Stimulated activated CD4-positive, alpha-beta T cell treated with anti-CD3 and anti-CD28 coated beads, Interleukin-2, amount 100 ng/mL, for 48 hours (primary cell): ENCODE measurements at places on chromosomes 3 and 15.

DNA sequence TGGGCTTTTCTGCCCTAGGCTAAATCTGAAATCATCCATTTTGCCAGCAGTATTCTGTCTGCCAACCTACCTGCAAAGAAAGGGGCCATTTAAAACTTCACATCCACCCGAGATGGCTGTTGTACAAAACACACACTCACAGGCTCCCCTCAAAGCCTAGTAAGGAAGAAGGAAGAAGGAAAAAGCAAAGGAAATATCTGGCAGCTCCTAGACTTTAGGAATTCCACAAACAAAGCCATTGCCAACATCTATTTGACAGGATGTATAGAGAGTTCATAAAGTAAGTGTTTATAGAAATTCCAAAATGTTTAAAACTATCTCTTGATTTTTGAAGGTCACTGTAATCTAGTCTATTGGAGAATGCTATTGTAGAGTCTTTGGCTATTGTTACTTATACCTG lies 91.9 kb upstream of the THBS1 start:
- no peak for DNase-seq

- DNase-seq: no peak
Observed at GRCh38 chr15:31179693-31180092, 78.2 kb upstream of the TRPM1 start.

DNA sequence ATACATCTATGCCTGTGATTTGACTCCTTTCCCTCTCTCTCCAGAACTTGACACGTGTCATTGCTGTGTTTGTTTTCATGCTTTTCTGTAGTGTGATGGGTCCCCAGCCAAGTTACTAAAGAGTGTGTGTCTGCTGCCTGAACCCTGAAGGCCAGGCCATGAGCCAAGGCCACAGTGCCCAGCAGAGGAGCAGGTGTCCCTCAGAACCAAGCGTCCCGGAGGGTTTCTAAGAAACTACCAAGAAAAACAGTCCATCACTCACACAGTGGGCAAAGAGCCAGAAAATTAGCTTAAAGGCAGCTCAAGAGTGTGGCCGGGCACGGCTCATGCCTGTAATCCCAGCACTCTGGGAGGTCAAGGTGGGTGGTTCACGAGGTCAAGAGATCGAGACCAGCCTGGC lies 35.2 kb downstream of the FBXO45 start:
- DNase-seq: no peak

DNA sequence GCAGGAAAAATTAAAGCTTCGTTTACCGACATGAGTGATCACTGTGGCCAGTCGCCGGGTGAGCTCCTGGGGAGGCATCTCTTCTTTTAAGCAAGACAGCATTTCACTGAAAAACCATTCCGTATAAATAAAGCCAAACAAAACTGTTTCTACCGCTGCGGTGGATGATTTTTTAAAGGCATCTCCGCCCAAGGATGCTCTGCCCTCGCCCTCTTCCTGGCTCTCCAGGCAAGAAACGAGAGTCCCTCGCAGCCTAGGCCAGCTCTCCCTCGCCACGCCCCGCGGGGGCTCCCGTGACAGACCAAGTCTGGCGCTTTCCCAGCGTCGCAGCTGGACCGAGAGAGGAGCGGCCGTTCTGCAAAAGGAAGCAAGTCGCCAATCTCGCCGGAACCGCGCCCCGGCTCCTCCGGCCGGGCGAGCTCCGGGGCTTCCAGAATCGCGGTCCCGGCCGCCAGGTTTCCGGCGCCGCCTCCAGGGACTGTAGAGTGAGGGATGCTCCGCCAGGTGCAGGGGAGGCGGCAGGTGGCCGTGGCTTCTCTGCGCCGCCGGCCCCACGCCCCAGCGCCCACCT lies 458 bp downstream of the MCF2L2 start:
- no peak for DNase-seq

DNA sequence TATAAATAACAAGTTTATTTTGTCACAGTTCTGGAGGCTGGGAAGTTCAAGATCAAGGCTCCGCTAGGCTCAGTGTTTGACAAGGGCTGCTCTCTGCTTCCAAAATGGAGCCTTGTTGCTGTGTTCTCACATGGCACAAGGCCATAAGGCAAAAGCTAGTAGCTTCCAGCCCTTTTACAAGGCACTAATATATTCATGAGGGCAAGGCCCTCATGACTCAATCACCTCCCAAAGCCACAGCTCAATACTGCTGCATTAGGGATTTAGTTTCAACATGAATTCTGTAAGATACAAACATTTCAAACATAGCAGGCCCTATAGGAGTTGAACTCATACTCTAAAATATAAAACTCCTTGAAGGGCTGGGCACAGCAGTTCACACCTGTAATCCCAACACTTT lies 30.2 kb downstream of the ZBTB11 start:
- no peak for DNase-seq

DNA sequence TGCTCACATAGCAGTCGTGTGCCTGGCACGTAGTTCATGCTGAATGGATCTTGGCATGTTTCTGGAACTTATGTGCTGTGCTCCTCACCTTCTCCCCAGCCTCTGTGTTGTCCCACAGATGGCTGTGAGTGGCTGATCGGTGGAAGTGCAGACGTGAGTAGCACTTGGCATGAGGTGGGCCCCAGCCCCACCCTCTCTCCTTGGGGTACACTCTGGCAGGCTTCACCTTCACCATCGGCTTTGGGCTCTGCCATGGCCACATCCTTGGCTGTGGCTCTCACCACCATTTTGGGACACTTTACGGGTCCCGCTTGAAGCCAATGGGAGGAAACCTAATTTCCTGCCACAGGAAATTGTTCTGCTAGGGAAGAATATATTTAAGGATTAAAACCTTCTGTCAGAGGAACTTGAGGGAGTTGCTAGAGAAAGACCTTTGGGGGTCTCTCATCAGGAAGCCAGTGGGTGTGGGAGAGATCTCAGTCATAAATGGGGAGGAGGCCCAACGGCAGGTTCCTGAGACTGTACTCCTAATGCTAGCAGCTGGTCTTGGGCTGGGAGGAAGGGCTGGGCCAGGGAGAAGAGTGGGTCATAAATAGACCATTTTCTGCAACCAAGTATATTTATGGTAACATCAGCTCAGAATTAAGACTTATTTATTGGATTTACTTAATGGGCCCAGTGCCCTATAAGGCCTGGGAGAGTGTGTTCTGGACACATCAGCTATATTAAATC lies 92.3 kb downstream of the SMAD3 start:
- no peak for DNase-seq

DNA sequence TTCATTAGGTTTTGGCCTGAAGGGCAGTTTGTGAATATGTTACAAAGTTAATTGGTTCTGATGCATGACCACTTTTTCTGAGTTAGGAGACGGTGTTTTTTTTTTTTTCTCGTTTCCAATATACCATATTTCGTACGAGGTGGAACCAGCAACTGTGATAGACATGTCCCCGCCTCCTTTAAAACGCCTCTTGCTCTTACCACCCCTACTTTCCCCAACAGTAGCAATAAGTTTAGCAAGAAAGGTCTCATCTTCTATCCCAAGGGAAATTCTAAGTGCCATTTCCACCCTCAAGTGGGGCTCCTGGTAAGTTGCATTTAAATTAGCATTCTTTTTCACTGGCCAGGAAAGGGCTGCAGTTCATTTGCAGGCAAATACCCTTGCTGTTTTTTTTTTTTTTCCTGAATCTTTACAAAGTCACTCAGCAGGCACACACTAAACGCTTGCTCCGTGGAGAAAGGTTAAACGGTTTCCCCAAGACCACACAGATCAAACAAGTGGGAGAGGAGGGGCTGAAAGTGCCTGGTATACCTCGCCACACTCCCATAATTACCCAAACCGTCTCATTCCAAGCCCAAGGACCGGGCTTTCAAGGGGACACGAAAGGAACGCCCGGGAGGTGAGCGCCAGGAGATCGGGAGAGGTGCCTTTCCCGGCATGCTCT lies 39.5 kb upstream of the MGA start:
- no peak for DNase-seq

- DNase-seq: no peak
Observed at GRCh38 chr15:74732846-74733245, 7.5 kb upstream of the CYP1A1 start.

- DNase-seq: no peak
Observed at GRCh38 chr3:11014253-11014652, 21.7 kb downstream of the SLC6A1 start.

- DNase-seq: no peak
Observed at GRCh38 chr15:100517846-100518245, 10.9 kb downstream of the CERS3 start.

GRCh38 chr3:123790254-123791072 lies 93.7 kb downstream of the MYLK start:
- no peak for DNase-seq

GRCh38 chr3:24363242-24363641 lies 131.4 kb downstream of the THRB start:
- no peak for DNase-seq

DNA sequence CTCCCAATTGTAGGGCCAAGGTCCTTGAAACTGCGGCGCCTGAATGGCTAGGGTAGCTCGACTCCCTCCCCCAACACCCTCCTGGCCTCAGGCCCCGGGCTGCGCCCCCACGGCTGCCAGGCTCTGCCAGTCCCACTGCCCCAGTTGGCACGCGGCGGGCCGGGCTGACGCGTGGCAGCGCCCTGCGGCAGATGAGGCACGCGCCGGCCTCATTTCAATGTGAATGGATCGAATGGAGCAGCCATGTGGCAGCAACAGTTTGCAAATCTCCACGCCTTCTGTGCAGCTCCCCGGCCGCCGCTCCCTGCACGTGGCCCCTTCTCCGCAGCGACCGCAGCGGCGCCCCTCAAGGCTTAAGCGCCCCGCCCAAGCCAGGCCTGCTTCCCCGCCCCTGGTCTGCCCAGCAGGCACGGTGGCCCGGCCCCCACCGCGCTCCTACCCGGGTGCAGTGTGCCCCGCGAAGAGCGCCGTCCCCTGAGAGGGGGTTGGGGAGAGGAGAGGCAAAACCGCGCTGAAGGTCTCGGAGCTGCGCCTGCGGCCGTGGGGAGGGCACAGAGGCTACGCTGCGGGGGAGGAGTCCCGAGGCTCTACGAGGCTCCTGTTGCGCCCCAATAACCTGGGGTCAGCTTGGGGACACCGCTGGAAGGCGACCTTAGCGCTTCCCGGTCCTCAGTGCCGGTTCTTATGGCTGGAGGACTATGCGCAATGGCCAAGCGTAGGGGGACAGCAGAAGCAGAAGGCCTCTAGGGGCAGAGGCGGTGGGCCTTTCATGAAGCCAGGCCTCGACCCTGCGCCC lies 3.1 kb upstream of the DLL4 start:
- DNase-seq: no peak

- no peak for DNase-seq
Observed at GRCh38 chr3:45001738-45002137, 24.4 kb upstream of the CLEC3B start.

DNA sequence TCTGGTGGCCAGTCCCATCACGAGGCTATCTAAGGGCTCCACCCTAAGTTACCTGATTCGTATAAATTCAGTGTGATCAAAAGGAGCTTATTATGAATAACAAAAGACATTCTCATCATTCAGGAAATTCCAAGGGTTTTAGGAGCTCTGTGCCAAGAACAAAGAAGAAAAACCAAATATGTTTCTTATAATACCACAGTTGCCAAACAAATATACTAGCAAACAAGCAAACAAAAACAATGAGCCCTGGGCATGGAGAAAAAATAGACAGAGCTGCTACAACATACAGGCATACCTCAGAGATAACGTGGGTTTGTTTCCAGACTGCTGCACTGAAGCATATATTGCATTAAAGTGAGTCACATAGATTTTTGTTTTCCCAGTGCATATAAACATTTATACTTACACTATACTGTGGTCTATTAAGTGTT lies 20.2 kb upstream of the CFAP161 start:
- DNase-seq: no peak

DNA sequence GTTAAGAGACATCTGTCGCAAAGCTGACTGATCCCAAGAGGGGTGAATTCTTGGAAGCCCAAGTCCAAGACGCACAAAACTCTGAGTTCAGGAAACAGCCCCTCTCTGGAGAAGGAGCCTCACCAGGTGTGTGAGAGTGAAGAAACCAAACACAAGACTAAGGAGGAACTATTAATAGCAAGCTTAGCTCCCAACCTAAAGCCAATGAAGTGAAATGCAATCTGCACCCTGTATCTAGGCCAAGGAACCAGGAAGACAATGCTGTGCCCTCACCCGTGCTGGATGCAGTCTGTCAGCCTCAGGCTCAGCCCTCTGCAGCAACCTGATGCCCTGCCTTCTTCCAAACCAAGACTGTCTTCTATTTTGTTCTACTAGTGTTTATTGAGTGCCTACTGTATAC lies 22.5 kb upstream of the THBS1 start:
- no peak for DNase-seq

DNA sequence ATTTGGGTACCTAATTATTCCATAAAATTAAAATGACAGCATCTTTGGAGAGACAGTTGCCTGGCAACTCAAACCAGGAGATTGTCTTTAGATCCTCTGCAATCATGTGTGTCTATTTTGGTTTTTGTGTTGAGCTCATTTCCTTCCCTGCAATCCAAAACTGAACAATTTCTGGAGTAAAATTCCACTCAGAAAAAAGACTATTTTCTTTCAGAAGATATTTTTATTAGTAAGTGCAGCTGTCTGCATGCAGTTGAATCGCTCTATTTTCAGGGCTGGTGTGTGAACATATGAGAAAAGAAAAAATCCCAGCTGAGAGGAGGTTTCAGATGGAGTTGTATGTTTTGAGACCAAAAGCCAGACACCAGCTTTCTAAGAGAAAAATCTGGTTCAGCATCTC lies 41.9 kb upstream of the DYNC1LI1 start:
- no peak for DNase-seq

- DNase-seq: peak; percentile 32
Observed at GRCh38 chr15:58182460-58183163, 44.4 kb downstream of the AQP9 start.

DNA sequence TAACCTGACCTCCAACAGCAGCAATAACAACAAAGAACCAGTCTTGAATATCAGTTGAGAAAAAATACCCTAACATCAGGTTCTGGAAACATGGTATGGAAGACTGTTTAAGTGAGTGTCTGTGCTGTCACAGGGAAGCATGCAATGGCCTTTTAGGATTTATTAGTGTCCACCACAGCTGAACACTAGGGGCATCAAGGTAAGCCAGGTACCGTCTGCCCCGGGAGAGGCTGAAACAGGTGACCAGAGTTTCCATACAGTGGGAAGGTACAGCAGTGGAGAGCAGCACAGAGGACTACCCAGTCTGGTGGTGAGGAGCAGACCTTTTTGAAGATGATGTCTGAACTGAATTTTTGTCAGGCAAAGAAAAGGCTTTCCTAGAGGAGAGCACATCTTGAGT lies 18.4 kb downstream of the ZDHHC23 start:
- no peak for DNase-seq

DNA sequence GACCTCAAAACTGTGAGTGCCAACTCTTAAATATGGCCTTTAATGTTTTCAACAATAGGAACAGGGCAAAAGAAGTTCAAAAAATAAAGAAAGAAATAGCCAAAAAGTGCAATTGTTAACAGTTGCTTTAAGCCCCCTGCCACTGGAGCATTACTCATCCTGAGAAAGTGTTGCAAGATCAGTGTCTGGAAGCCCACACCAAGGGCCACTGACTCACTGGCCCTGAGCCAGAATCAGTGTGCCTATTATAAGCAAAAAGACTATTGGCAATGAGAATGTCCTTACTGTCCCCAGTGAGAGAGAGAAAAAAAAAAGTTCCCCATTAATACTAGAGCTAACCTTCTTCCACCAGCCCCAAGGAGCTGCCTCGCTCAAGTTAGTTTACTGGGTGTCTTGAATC lies 480.1 kb upstream of the ZNF385D start:
- DNase-seq: no peak
